ENCODE measurements at places on chromosomes 7 and 10.

- DNase-seq = no peak
Observed at GRCh38 chr10:1193561-1193960, 137.4 kb downstream of the WDR37 start.

DNA sequence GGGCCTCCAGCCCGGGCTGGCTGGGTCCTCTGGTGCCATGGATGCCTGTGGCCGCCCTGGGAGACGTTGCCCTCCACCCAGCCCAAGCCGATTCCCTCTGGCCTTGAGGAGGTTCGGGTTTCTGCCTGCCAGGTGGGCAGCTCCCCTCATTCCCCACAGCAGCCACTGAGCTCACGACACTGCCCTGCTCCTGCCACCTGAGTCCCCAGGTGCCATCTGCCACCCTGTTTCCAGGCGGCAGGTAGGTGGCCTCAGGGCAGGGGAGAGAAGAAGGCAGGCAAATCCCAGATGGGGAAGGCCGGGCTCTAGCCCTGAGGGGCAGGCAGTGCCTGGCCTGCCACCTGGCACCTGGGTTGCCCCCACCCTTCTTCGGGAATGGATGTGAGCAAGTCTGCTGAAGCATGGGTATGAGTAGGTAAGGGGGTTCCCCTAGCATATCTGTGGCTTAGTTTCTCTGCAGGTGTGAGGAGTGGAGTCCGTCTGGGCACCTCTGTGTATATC, 92.2 kb upstream of the PPIF start:
- no peak for DNase-seq

GRCh38 chr10:48523212-48523819, 81.6 kb downstream of the ARHGAP22 start:
- DNase-seq = no peak

GRCh38 chr7:143885951-143886350, 16.0 kb downstream of the TCAF1 start:
- DNase-seq = no peak

GRCh38 chr7:6705959-6706665, 635 bp downstream of the ZNF12 start:
- peak; percentile 9 for DNase-seq

DNA sequence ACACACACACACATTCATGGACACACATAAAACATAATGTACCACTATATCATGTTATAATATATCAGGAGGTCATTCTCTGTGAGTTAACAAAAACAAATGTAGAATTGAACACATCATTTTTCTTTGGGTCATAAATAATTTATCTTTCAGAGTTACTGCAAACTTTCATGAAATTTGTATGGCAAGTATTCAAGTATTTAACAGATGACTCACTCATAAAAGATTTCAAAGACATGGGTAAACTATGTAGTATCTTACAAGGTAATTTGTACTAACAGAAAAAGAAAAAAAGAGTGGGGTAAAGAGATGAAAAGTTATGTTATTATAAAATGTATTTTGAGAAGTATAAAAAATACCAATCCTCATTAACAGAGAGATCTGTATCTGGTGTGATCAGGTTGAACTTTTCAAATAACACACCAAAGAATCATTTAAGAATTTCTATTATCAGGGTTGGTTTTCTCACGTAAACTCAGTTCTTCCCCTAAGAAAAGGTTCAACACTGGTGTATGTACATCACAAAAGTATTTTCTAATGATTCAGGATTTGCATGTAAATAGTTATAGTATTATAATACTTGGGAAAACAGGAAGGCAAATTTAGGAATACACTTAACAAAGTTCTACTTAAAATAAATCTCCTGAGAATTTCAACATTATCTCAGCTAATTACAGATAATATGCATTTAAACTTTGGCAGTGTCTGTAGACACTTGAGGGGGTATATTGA, 933.1 kb upstream of the LRRN3 start:
- DNase-seq = no peak

DNA sequence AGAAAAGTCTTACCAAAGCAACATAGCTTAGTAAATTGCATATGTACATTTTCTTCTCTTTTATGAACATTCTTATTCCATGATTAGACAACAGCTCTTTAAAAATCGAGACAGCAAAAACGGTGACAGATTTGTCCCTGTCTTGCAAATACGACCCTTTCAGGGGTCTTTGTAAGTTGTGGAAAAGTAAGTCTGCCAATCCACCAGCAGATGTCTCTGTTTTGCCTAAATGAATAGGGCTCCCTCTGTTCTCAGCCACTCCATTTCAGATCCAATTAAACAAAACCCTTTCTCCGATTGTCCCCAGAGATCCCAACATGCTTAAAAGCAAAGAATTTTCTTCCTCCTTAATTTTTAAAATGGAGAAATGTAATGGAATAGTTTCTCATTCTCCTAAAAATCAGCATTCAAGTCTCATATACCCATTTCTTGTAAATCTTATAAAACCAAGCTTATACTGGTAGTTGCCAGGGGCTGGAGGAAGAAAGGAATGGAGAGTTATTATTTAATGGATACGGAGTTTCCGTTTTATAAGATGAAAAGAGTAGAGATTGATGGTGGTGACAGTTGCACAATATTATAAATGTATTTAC, 61.0 kb upstream of the NFE2L3 start:
- DNase-seq = no peak

- no peak for DNase-seq
Observed at GRCh38 chr7:41029072-41029499, 673.8 kb downstream of the INHBA start.

GRCh38 chr7:10571759-10572158, 401.9 kb upstream of the PHF14 start:
- no peak for DNase-seq

GRCh38 chr7:92987538-92987937, 130.2 kb downstream of the SAMD9 start:
- no peak for DNase-seq

- no peak for DNase-seq
Observed at GRCh38 chr7:1392556-1392955, 66.7 kb downstream of the MICALL2 start.

DNA sequence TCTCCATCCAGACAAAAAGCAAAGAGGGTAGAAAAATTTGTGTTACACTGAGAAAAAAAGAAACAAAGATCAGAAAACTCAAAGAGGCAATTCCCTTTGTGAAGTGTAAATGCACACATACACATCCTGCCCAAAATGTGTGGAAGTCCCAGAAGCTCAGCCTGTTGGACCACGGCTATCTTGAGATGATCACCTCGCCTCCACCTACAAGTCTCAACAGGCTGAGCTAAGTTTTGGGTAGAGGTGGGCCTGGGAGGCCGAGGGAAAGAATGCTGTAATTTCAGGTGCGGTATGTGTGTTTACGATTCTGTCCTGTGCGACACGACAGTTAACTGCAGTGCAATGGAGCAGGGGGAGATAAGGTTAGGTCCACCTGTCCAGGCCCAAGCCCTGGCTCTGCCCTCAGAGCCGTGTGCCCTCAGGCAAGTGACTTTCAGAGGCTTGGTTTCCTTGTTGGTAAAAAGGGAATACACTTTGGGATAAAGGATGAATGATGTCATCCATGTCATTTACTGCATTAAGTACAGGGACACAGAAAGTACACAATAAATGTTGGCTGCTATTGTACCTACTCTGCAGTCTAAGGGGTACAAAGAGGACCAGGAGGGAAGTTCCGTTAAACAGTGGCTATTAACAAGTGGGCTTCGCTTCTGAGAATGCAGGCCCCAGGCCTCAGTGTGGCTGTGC, 67.3 kb downstream of the AFAP1L2 start:
- DNase-seq = no peak

- no peak for DNase-seq
Observed at GRCh38 chr7:140074780-140075179, 12.0 kb upstream of the PARP12 start.

GRCh38 chr10:102813734-102814452, 23.3 kb downstream of the CYP17A1 start:
- no peak for DNase-seq

GRCh38 chr10:5985029-5985428, 7.7 kb upstream of the IL15RA start:
- no peak for DNase-seq

GRCh38 chr10:87552248-87552929, 47.7 kb downstream of the MINPP1 start:
- DNase-seq = no peak

DNA sequence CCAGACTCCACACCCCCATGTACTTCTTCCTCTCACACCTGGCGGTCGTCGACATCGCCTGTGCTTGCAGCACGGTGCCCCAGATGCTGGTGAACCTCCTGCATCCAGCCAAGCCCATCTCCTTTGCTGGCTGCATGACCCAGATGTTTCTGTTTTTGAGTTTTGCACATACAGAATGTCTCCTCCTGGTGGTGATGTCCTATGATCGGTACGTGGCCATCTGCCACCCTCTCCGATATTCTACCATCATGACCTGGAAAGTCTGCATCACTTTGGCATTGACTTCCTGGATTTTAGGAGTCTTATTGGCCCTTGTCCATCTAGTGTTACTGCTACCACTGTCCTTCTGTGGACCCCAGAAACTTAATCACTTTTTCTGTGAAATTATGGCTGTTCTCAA, 4.8 kb downstream of the OR2A25 start:
- DNase-seq = no peak

GRCh38 chr7:129187681-129188371, 607 bp upstream of the SMO start:
- no peak for DNase-seq

DNA sequence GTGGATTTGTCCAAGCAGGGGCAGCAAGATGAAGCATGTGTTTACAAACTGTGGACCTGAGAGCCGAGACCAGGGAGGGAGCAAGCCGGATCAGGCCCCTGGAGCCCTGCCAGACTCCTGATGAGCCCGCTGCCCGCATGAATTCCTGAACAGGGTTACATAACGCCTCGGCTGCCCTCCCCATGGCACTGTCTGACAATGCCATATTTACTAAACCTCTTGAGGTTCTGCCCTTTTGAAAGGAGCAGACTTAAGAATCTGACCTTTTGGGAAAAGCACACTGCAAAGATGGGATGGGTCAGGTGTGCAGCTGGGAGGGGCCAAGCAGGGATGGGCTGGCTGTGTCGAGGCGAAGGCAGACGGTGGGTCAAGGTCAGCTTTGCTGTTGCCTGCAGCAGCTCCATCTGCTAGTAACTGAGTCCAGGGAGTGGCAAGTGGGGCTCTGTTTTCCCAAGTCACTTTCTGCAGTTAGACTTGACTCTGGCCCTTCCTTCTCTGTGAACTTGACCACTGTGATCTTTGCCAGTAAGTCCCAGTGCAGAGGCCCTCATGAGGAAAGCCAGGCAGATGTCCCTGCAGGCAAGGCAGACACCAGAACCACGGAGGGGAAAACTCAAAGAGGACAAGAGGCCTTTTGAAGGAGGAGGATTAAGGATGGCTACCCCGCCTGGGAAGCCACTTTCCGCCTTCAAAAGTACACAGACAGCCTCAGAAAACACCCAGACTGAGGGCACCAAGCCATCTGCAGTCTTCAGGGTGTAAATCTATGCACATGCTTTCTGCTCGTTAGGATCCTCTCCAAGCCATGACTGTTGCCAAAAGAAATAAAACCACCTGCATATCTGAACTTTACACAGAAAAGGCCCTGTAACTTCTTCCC, 175.8 kb downstream of the TNS3 start:
- DNase-seq = no peak

GRCh38 chr10:99364125-99364524, 35.0 kb downstream of the CNNM1 start:
- no peak for DNase-seq

GRCh38 chr10:125102246-125102645, 58.1 kb downstream of the CTBP2 start:
- no peak for DNase-seq

DNA sequence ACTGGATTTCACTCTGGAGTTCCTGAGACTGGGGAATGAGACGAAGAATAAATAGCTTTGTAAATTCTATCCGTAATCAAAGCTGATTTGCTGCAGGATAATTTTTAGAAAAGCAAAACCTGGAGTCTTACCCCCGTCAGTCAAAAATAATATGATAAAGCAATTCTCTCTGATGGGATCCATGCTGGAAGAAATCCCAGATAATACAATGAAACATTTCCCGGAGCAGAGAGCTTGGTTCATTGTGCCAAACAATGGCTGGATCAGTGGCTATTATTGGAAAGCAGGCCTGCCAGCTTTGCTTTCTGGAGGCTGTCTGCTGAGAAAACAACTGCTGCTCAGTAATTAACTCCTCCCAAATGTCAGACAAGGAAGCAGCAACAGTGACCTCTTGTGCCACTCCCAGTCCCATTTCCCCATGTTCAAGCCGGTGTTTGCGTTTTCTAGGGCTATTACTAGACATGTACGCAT, 609.4 kb upstream of the PCDH15 start:
- no peak for DNase-seq

- no peak for DNase-seq
Observed at GRCh38 chr7:12066521-12066920, 144.6 kb upstream of the TMEM106B start.

- no peak for DNase-seq
Observed at GRCh38 chr7:158407581-158408317, 179.9 kb downstream of the PTPRN2 start.

DNA sequence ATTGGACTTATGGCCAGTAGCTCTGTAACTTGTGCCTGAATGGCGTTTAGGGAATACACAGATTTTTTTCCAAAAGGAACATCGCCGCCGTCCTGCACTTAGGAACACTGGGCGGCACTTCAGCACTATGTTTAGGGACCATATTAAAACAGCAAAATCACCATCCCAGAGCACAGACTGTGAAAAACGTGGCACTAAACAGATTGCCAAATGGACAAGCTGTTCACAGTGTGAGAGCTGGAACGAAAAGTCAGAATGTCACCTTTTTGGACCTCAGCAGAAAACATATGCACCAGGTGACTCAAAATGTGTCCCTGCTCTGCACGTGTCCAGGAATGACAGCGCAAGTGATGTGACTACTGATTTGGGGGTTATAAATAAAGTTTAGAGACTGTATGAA, 87.9 kb downstream of the ODAD2 start:
- no peak for DNase-seq

DNA sequence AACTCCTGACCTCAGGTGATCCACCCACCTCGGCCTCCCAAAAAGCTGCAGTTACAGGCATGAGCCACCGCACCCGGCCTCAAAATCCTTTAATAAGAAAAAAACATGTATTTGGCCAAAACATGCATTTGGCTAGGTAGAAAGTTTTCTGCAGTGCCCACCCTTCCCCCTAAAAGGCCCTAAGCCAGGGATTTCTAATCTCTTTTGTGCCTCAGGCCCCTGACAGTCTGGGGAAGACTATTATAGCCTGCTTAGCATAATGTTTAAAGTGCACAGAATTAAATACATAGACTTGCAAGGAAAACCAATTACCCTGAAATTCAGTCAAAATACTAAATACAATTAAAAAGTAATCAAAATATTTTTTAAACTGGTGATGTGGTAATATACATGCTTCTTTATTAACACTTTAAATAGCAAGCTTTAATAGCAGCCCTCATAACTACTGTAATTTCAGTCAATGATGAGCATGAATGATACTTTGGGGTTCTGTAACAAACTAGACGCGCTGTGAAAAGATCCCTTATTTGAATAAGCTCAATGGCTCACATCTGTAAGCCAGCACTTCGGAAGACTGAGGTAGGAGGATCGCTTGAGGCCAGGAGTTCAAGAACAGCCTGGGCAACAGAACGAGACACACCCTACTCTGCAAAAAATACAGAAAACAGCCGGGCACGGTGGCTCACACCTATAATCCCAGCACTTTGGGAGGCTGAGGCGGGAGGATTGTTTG, 29.9 kb downstream of the SPDYE6 start:
- DNase-seq = no peak

- DNase-seq = no peak
Observed at GRCh38 chr10:47452495-47453140, 31.3 kb downstream of the ANXA8 start.
